ENCODE measurements at places on chromosomes 6 and 20. TPM values are rescaled to one million over a fixed set of nuclear protein-coding genes. Genes with fewer than 3 reads are reported as not detected.

DACT2 gene
- total RNA-seq, result 1.4 TPM

- DNase-seq, result no peak
Observed at GRCh38 chr20:17969884-17970409, 1.1 kb downstream of the MGME1 start.

DNA sequence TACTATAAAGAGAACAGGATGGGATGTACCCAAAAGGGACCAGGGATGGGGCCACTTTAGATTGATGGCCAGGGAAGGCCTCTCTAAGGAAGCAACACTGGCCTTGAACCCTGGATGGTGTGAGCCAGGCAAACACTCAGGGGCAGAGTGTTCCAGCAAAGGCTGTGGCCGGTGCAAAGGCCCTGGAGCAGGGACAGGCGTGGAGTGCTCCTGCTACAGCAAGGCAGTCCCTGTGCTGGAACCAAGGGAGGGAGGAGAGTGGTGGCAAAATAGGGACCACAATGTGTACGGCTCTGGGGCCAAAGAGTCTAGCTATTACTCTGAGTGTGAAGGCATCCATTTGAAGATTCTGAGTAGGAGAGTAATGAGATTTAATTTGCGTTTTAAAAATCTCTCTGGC, 131.6 kb downstream of the BMP7 start:
- DNase-seq, result no peak

- no peak for DNase-seq
Observed at GRCh38 chr6:41636833-41637193, 1.5 kb upstream of the MDFI start.

GRCh38 chr6:105997482-105997881, 88.7 kb upstream of the PRDM1 start:
- DNase-seq, result no peak

GABRR1 gene
- total RNA-seq, result not detected

Data from uterus (tissue), 4 donors.